ENCODE measurements at places on chromosomes 11 and 22.

DNA sequence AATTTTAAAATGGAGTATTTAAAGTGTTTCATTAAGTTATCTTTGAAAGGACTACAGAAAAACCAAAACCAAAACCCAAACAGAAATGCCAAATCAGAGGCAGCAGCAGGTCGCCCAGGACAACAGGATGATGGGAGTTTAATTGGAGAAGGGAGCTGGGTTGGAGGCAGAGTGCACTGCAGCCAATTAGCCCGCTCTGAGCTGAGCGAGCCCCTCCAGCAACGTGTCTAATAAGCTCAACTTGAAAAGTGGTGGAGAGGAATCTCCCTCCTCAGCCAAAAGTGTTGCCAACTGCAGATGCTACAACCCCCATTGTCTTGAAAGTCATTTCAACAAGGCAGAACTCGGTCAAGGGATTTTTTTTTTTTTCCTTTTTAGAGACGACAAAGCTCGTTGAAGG lies 323.9 kb downstream of the CADM1 start:
- DNase-seq: no peak

GRCh38 chr11:17751558-17751957 lies 17.0 kb downstream of the KCNC1 start:
- no peak for DNase-seq

GRCh38 chr11:9738116-9738515 lies 74.2 kb downstream of the SWAP70 start:
- no peak for DNase-seq

DNA sequence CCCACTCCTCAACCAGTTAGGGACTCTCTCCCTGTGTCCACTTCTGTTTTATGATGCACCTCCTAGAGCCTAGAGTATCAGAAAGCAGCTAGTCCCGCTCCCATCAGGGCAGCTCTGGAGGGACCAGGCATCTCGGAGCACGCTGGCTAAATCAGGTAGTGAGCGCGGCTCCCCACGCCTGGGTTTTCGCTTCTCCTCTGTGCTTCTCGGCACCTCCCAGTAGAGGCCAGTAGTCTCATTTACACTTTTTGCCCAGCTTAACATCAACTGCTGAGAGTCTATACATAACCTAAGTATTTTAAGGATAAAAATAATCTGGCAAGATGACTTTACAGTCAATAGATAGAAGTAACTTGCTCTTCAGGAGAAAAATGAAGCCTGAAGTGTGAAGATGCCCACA lies 473.8 kb downstream of the OPCML start:
- DNase-seq: no peak

GRCh38 chr22:33400891-33401290 lies 342.7 kb upstream of the SYN3 start:
- no peak for DNase-seq

DNA sequence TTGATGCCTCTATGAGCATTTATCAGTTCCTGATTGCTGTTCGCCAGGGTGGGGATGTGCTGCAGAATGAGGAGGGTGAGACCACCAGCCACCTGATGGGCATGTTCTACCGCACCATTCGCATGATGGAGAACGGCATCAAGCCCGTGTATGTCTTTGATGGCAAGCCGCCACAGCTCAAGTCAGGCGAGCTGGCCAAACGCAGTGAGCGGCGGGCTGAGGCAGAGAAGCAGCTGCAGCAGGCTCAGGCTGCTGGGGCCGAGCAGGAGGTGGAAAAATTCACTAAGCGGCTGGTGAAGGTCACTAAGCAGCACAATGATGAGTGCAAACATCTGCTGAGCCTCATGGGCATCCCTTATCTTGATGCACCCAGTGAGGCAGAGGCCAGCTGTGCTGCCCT lies 2.7 kb downstream of the FEN1 start:
- DNase-seq: no peak

GRCh38 chr11:1744137-1744886 lies 6.1 kb downstream of the IFITM10 start:
- DNase-seq: no peak

Data from ELF-1 (cell line).